NCI-H82 (cell line): ENCODE measurements at places on chromosomes 3 and 15.

DNA sequence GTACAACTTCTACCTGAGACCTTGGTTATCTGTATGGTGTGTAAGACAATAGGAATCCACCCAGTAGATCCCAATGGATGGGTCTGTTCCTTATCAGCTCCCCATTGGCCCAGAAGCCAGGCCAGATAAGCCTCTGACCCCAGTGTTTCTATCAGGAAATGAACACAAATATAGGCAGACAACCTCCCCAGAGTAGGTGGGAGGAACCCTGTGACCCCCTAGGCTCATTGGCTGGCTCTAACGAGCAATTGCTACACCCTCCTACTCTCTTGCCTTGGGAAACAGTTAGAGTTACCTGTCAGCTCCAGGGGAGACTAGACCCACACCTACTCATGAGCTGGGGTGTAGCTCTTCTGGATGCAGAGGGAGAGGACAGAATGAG is 299.9 kb downstream of the UACA start:
- DNase-seq: no peak

DNA sequence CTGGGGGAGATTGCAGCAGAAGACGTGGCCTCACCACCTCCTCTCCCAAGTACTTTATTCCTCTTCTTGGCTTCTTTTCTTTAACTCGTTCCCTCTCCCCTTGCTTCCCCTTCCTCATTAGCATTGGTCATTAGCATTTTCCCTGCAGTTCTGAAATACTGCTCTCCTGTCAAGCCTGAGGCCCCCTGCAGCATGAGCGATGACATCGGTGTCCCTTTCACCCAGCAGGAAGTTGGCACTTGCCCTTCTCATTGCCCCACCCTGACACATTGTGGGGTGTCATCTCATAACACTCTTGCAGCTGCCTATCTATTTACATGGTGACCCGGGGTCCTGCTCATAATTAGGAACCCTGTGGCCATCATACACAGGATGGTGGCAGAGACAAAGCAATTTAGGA is 167.1 kb downstream of the ARRDC4 start:
- DNase-seq: no peak

DNA sequence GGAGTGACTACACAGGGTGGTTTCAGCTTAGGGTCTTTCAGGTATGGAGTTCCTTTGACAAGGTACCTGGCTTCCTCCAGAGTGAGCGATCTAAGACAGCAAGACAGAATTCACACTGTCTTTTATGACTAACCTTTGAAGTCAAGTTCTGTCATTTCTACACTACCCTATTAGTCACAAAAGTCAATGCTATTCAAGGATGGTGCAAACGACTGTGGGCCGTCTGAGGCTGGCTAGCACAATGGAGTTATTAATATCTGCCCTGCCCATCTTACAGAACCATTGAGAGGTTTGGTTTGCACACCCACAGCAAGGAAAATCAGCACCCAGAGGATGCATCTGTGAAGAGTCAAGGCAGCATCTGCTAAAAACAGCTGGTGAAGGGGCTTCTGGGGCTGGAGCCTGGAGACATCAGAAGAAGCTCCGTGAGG is 62.9 kb upstream of the XCR1 start:
- DNase-seq: no peak

- peak; percentile 37 for DNase-seq
Measured at GRCh38 chr3:42013691-42014457, 52.0 kb upstream of the ULK4 start.

DNA sequence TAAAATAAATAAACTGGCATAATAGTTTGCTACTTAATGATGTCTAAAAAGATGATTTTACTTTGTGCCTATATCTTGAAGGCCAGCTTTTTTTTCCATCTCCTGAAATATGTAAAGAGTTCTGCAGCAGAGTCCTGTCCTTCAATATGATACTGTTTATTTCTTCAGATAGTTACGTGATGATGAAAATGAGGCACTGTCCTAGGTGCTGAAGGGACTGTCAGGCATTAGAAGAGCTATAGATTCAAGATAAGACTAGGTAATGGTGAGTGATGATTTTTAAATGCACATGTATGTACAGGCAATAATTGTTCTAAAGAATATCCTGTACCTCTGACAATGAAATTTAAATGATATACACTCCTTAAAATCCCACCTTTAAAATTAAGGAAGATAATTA is 326.9 kb upstream of the DNAJC19 start:
- no peak for DNase-seq

GRCh38 chr3:129345971-129346370 is 67.3 kb downstream of the HMCES start:
- no peak for DNase-seq

DNA sequence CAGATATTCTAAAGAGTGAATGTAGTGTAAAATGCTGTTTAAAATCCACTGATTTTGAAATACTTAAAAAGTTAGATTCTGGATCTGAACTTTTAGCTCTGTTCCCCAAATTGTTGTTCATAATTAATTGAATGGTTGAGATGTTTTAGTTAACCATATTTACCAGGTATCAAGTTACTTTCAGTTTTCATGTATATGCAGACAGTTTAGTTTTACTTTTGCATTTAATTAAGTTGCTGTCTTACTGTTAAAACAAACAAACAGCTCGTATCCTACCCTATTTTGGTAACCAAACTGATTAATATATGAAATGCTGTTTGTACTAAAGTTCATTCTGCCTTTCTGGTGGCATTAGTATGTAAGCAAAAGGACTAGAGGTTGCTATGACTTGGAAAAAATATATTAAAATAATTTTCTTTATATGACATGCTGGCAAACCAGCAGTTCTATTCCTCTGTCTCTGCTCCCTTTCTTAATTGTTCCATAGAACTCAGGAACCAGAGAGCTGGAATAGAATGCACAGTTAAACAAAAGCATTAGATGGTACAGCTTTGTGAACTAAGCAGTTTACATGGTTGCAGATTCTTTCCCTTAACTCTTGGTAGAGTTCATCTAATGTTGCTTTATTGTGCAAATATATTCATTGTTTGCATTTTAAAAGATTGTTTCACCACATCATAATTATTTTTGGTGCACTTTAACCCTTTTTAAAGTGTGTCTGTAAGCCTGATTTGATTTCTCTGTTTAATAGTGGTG is 39.5 kb upstream of the SCAANT1 start:
- no peak for DNase-seq

GRCh38 chr3:156459434-156459833 is 95.5 kb downstream of the SSR3 start:
- DNase-seq: no peak

DNA sequence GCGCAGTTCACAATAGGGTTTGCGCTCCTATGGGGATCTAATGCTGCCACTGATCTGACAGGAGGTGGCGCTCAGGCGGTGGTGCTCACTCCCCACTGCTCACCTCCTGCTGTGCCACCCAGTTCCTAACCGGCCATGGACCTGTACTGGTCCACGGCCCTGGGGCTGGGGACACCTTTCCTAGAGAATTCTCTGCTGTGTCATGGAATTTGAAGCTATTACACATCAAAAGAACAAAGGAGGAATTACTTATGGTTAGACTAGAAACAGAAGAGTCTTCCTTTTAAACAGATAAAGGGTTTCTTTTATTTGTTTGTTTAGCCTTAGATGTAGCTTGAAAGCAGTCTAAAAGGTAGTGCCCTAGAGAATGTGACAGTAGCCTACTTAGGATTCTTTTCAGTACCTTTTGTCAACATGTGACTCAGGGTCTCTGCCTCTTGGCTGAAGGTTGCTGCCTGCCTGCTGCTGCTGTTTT is 50.3 kb downstream of the PAK2 start:
- no peak for DNase-seq

DNA sequence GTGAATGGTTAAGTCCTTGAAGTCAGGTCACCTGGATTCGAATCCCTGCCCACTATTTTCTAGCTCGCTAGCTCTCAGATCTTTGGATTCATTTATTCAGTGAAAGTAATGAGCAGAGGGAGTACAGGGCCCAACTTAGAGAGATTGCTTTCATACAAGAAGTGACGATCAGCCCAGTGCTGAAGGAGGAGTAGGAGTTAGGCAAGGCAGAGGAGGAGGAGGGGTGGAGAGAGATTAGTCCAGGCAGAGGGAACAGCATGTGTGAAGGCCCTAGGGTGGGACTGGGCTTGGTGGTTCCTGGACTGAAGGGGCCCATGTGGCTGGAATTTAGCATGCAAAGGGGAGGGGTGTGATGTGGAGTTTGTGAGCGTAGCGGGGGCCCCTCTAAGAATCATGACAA is 3.8 kb upstream of the CHRNA5 start:
- DNase-seq: peak; percentile 55

DNA sequence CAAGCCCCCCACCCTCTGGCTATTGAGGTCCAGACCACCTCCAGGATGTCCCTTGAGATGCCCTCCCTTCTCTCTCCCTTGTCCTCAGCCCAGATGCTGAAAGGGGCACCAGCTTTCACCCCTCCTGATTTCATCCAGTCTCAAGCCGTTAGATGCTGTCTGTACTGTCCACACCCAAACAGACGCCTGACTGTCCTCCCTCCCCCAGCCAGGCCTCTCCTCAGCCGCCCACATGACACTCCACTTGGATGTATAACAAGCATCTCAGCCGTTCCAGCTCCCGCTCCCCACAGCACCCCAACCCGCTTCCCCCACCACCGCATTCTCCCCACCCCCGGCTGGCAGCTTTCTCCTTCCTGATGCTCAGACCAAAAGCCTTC is 25.0 kb upstream of the CYP11A1 start:
- DNase-seq: no peak

- no peak for DNase-seq
Measured at GRCh38 chr15:89790661-89791060, 14.5 kb downstream of the MESP2 start.

DNA sequence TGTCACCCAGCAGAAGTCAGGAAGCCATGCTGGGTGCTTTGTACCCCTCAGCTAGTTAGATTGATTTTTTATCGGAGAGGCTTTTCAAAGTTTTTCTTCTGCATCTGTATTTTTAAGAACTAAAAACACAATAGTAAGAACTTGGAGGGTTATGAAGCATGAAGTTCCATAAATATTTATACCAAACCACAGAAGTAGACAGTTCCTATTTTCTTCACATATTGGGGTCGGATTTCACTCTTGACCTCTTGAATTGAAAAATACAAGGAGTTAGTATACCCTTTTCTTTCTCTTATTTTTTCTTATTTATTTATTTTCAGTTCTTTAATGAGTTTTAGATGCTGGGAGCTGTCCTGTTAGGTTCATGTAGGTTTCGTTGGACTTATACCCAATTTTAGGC is 35.1 kb downstream of the SLC25A26 start:
- no peak for DNase-seq

GRCh38 chr3:106452096-106452495 is 583.3 kb upstream of the CBLB start:
- DNase-seq: no peak

- DNase-seq: no peak
Measured at GRCh38 chr3:135149707-135150681, 354.9 kb downstream of the EPHB1 start.

DNA sequence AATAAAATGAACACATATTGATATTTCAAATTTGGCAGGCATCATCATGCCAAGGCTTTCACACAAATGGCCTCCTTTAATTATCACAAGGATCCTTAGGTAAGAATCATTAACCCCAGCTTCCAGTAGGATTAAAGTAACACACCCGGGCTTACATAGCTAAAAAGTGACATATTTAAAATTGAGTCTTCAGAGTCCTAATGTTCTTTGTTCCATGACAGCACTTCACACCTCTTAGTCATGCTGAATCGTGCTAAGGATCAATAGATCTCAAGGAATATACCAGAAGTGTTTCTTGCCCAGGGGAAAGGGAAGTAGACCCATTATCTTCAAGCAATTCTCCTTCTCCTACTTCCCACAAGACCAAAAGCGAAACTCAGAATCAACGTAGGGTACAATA is 76.6 kb upstream of the SOX2 start:
- no peak for DNase-seq

GRCh38 chr15:83959477-83959876 is 276.1 kb upstream of the GOLGA6L4 start:
- DNase-seq: no peak

DNA sequence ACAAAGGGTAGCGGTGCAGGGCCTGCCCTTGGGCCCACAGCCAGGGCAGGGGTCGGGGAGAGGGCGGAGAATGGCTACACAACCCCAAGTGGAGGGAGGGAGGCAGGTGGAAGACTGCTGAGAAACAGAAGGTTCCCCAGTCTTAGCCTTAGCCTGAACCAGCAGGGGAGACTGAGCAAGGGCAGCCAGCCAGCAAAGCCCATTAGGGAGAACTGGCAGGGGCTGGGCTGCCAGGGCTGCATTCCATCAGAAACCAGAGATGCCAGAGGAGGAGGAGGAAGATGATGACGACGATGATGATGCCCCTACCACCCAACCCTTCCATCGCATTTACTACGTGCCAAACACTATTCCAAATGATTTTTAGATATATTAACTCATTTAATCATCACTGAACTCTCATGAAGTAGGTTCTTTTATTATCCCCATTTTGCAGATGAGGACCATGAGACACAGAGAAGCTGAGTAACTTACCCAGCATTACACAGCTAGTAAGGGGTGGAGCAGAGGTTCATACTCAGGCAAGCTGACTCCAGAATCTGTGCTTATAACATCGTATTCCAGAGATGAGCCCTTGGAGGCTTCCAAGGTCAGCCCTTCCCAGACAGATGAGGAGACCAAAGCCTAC is 8.7 kb downstream of the SEMA7A start:
- no peak for DNase-seq

- DNase-seq: no peak
Measured at GRCh38 chr15:42270551-42270950, 2.5 kb upstream of the GANC start.

DNA sequence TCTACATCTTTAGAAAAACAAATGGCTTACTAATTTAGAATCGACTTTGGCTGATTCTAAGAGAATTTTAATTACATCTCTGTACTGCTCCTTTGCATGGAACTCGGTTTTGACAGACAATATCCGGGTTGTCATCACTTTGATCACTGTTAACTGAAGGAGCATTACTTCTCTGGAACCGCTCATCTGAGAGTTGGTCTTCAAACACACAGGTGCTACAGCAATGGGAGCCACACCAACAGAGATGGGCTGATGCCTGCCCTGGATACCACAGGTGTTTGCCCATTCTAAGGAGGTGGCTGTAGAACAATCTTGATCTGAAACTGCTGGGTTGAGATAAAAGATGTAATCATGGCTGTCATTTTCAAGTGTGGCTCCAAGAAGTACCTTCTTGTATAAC is 21.6 kb downstream of the LINS1 start:
- DNase-seq: no peak

DNA sequence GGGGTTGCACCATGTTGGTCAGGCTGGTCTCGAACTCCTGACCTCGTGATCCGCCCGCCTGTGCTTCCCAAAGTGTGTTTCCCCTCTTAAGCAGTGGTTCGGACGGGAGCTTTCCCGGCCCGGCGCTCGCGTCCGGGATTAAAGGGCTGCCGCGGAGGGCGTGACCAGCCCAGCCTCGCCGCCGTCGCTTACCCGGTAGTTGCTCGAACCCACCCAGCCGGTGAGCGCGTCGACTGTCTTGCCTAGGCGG is 513 bp downstream of the CLASP2 start:
- peak; percentile 71 for DNase-seq

GRCh38 chr3:31041161-31041978 is 146.9 kb upstream of the GADL1 start:
- DNase-seq: no peak

GRCh38 chr3:142987707-142988106 is 13.7 kb upstream of the U2SURP start:
- DNase-seq: peak; percentile 57
